Hematopoietic multipotent progenitor cell treated with erythropoietin and hydrocortisone succinate and interleukin-3 and kit ligand, for 15 days (in vitro differentiated cells): ENCODE measurements at places on chromosomes 7 and 10.

- no peak for DNase-seq
These were observed 233.1 kb upstream of the IGFBP3 start for GRCh38 chr7:46153951-46154787.

DNA sequence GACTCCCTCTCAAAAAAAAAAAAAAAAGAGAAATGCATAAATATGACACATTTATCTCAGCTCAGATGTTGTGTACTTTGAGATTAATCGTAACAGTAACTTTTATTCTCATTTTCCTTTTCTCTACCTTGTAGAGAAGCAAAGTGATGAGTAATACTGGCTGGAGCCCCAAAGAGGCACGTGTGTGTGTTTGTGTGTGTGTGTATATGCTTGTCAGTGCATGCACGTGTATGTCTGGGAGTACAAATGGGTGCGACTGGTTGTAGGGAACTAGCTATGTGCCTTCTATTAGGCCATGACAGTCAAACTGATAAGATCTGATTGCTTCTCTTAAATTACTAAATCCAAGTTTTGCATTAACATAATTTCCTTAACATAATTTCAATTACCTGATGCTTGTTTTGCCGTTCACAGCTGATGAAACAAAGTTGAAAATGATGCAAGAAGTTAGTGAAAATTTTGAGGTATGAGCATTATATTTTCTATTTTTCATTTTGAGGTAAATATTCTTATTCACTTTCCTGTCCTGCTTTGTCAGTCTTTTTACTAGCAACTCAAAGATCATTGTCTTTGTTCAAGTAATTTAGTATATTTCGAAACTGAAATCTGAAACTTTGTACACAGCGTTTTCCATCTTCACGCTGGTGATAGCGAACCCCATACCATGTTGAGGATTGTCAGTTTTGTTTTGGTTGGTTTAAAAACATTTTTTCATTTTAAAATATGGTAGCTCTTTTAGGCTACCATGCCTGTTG lies 3.4 kb downstream of the TRRAP start:
- DNase-seq: no peak

- no peak for DNase-seq
These were observed 446.1 kb downstream of the GRM8 start for GRCh38 chr7:126806614-126807013.

GRCh38 chr7:12152196-12152918 lies 58.7 kb upstream of the TMEM106B start:
- DNase-seq: no peak

GRCh38 chr10:86260564-86260963 lies 106.0 kb downstream of the GRID1 start:
- DNase-seq: no peak

- no peak for DNase-seq
These were observed 1.5 kb upstream of the TSPAN12 start for GRCh38 chr7:120859459-120859858.

DNA sequence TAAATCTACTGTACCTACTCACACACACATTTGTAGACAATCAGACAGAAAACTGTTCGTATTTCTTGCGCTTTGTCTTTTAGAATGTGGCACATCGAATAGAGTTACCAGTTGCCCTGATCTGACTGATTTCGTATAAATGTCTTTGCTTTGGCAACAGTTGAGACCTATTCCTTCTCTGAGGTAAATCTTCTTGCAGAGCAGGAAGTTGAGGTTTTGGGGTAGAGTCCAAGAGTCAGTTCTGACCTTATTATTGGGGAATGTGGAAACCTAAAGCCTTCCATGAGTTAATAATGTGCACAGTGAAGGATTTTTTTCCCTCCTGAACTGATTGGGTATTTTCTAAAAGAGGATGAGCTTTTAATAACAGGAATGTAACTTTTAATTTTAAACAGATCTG lies 135.3 kb downstream of the KIAA1217 start:
- no peak for DNase-seq

DNA sequence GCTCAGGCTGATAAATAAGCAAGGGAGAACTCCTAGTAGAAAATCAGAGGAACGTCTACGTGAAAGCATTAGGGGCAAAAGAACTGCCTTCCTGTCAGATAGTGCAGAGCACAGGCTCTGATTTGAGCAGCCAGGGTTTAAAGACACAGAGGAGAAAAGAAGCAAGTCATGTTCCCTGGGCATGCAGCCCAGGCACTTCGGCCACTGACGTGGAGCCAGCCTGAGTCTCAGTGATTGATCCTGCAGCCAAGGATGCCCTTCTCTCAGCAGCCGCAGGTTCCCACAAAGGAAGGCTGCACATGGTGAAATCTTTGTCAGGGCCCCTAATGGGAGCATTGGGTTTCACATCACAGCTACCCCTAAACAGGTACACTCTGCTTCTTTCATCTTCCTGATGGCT lies 161.7 kb upstream of the HPS1 start:
- no peak for DNase-seq

GRCh38 chr7:214410-215212 lies 22.2 kb downstream of the FAM20C start:
- no peak for DNase-seq

GRCh38 chr7:23072048-23072447 lies 33.5 kb upstream of the KLHL7 start:
- DNase-seq: no peak

- DNase-seq: no peak
These were observed 982.2 kb downstream of the REEP3 start for GRCh38 chr10:64503429-64503828.

DNA sequence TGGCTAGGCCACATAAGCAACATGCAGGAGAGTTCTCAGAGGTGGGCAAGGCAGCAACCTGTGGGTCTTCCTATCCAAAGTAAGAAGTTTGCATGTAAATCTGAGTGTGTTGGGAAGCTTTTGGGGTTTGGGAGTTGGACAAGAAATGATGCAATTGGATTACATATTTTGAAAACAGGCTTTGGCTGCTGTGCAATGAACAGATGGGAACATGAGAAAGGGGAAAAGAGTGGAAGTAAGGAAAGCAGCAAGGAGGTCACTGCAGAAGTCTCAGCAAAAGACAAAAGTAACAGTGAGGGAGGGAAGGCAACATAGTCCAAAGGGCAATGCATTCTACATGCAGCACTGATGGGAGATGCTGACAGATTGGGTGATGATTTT lies 61.1 kb upstream of the C10orf90 start:
- DNase-seq: no peak

DNA sequence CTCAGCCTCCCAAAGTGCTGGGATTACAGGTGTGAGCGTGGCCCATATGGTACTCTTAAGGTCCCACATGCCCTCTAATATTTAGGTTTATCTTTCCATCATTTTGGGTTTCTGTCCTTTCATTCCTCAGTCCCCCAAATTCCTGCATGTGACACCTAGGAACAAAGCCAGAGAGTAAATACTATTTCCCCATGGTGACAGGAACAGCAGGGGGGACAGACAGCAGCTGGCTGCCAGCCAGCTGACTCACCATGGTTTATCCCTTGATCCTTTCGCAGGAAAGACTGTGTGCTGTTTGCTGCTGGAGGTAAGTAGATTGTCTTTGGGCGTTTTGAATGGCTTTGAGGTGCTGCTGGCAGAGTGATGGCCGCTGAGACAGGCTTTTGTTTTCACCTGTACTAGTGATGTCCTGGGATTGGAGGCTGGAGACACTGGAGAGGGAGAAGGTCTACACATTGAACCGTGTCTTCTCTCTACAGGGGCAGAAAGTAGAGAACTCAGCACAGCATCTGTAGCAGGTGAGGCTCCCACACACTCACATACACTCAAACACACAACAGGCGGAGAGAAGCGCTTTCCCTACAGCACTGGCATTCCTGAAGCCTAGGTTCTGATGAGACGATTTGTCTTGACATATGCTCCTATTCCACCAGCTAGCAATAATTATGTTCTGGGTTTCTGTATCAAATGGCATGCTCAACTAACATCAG lies 83.7 kb upstream of the EFCAB10 start:
- no peak for DNase-seq

DNA sequence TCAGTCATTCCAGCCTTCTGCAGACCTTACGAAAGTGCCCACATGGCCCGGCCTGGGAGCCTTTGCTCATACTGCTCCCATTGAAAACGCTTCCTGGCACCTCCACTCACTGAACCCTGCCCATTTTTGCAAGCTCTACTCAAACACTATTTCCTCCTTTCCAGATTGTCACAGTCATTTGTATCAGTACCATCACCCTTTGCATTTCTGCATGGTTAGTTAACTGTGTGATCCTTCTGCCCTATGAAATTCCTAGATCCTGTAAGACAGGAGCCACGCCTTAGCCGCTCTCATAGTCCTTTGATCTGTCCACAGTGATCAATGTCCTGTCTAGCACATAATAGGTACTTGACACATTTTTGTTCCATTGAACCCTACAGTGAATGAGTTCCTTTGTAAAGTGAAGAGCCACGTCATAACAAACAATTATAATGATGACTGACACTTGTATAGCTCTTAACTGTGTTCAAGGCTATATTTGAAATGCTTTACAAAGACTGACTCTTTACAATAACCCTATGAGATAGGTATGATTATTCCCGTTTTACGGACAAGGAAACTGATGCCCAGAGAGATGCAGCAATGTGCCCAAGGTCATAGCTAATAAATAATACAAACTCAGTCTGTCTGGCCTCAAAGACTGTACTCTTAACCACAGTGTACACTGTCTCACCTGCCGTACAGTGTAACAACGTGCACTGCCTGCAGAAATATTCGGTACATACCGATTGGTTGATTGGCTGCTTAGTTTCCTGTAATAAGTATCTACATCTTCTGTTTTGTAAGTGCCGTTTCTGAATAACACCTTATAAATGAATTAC lies 16.6 kb upstream of the ITIH2 start:
- no peak for DNase-seq
